Bronchus fibroblast of lung (primary cell): ENCODE measurements at places on chromosomes 16 and 17. TPM values are rescaled to one million over a fixed set of nuclear protein-coding genes. Genes with fewer than 3 reads are reported as not detected.

The PRR35 gene
- total RNA-seq: not detected in 2 replicates

The PMFBP1 gene
- total RNA-seq: 0.17 and 0.45 TPM in 2 replicates

The MYH2 gene
- not detected in 2 replicates for total RNA-seq

The TNS4 gene
- total RNA-seq: under 0.01 and 0.17 TPM in 2 replicates

The CDK5RAP3 gene
- total RNA-seq: 76.0 and 78.7 TPM in 2 replicates

The MAPT gene
- under 0.01 and 0.15 TPM in 2 replicates for total RNA-seq

The CNGB1 gene
- not detected in 2 replicates for total RNA-seq
